ENCODE measurements at places on chromosomes 7 and 10.
A peak's percentile ranks its signal among the peaks of the same experiment; 100 is the strongest.

GRCh38 chr7:150379441-150380379, 580 bp downstream of the ZNF775 start:
- DNase-seq = peak; percentile 32

DNA sequence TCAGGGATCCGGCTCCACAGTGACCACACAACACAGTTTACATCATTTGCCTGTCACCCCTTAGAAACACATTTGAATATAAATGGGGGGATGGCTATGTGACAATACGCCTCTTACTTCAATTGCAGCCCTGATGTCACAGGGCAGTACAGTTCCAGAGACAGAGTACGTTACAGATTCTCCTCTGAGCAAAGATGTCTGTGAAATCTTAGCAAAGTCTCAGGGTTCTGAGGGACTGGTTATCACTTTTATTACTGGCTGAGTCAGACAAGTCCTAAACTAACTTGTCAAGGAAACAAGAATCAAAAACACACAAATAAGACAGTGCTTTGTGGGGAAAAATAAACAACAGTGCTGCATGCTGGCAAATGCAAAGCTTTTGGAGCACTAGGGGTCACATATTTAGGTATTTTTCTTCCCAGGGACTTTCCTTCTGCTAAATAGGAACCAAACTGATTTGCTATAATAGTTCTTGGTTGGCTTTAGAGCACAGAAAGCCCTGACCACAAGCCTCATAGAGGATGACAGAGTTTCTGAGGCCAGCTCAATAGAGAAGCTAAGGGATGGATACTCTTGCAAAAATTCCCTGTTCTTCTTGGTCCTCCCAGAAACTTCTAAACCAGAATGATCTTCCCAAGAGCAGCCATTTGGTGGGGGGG, 501.6 kb downstream of the GRID1 start:
- DNase-seq = no peak

DNA sequence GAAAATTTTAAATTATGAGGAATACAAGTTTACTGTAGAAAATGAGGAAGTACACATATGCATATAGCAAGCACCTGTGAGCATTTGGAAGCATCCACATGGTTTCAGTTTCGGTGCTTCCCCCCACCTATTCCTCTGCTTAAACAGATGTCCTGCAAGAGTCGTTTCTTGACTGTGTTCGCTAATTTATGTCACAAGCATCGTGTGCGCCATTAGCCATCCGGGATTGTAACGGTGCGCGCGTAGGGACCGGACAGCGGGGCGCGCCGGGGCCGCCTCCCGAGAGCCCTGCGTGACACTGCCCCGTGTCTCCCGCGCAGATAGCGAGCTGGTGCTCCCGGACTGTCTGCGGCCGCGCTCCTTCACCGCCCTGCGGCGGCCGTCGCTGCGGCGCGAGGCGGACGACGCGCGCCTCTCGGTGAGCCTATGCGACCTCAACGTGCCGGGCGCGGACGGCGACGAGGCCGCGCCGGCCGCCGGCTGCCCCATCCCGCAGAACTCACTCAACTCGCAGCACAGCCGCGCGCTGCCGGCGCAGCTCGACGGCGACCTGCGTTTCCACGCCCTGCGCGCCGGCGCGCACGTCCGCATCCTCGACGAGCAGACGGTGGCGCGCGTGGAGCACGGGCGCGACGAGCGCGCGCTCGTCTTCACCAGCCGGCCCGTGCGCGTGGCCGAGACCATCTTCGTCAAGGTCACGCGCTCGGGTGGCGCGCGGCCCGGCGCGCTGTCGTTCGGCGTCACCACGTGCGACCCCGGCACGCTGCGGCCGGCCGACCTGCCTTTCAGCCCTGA, 90.9 kb downstream of the NEURL1 start:
- DNase-seq = no peak

DNA sequence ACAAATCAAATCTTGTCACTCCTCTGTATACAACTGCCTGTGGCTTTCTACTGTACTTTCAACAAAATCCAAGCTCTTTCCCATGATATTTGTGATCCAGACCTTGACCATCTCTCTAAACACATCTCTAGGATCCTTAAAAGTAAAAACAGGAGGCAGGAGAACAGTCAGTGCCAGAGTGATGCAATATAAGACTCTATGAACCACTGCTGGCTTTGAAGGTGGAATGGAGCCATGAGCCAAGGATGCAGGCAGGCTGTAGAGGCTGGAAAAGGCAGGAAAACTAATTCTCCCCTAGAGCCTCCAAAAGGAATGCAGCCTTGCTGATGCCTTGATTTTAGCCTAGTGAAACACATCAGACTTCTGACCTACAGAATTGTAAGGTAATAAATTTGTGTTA, 45.5 kb upstream of the LRRN3 start:
- peak; percentile 10 for DNase-seq

- peak; percentile 77 for DNase-seq
These were observed 739 bp upstream of the MEST start for GRCh38 chr7:130490888-130491804.

- DNase-seq = no peak
These were observed 53.5 kb upstream of the PARD3 start for GRCh38 chr10:34868589-34868988.

DNA sequence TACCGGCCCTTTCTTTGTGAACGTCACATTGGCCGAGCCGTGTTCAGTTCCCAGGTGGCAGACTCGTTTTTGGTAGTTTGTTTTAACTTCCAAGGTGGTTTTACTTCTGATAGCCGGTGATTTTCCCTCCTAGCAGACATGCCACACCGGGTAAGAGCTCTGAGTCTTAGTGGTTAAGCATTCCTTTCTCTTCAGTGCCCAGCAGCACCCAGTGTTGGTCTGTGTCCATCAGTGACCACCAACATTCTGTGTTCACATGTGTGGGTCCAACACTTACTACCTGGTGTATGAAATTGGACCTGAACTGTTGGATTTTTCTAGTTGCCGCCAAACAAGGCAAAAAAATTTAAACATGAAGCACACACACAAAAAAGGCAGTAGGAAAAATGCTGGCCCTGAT, 9.9 kb upstream of the CSGALNACT2 start:
- no peak for DNase-seq

- peak; percentile 53 for DNase-seq
These were observed 2.6 kb downstream of the LUC7L2 start for GRCh38 chr7:139362302-139362701.

DNA sequence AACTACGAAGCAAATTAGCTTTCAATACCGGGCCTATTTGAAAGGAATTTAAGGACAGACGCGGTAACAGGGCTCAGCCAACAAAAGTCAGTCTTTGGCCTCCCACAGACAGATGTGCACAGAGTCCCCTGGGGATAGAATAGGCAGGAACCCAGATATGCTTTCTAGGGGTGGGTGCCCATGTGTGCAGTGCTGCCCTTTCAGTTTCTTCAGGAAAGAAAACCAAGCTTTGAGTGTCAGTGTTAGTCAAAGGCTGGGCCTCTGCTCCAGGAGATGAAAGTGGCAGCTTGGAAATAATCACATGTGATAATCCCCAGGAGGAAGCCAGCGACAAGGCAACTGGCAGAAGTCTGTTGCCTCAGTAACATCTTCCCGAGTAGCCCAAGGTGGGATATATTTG, 43.8 kb upstream of the CSTF2T start:
- peak; percentile 49 for DNase-seq

DNA sequence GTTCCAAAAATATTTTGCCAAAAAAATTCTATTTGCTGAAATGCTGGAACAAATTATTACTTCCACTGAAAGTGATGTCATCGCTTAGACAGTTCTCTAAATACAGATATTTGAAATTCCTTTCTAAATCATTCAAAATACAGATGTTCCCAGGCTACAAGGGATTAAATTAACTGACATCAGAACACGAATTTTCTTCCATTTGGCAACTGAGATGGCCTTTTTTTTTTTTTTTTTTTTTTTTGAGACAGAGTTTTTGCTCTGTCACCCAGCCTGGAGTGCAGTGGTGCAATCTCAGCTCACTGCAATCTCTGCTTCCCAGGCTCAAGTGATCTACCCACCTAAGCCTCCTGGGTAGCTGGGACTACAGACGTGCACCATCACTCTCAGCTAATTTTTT, 57.0 kb downstream of the P4HA1 start:
- no peak for DNase-seq

DNA sequence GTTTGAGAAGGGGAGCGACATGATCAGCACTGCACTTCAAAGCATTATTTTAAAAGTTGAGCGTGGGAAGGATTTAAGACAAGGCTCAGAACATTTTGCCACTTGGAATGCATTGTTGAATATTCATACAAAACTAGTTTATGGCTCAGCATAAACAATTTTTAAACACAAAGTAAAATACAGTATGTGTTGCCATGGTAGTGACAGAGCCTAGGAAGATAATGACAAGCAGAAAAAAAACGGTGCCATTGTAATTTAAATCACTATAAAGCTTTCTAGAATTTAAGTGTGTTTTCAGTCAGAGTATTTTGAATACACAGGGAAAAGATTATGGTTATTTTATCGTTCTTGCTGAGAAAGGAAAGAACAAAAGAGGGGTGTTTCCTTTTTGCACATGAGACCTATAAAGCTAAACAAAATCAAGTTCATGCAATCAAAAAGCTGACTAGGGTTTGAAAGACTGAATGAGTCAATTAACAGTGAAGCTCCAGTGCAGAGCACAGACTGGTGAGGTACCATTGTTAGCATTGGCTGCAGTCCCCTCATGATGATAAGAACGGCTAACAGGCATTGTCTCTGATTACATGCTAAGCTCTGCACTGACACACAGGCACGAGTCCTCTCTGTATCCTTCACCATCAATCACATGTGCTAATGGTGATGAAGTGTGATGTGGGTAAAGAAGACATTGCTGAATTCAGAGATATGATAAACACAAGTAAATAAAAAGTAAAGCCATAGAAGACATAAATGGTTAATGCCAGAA, 181.9 kb upstream of the VSTM2A start:
- no peak for DNase-seq

DNA sequence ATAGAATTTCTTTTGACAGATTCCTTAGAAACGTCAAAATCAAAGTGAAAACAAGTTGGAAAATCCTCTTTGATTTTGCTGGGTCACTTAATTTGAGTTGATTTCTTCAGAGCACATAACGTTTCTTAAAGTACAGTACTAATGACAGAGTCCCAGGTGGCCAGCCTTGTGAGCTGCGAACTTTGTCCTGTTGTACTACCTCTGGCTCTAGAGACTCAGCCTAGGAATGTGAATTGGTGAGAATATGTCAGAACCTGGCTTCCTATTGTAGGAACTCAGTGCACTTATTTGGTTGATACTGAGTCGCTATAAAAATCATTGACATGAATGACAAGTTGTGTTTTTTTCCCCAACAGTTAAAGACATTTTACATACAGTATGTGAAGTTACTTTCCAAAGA, 20.2 kb downstream of the SDK1 start:
- DNase-seq = no peak

GRCh38 chr10:61076572-61077114, 132.7 kb upstream of the RHOBTB1 start:
- DNase-seq = no peak

- DNase-seq = no peak
These were observed 94.5 kb downstream of the ETV1 start for GRCh38 chr7:13894954-13895353.

- DNase-seq = no peak
These were observed 175.8 kb downstream of the TRIL start for GRCh38 chr7:28782362-28782761.

DNA sequence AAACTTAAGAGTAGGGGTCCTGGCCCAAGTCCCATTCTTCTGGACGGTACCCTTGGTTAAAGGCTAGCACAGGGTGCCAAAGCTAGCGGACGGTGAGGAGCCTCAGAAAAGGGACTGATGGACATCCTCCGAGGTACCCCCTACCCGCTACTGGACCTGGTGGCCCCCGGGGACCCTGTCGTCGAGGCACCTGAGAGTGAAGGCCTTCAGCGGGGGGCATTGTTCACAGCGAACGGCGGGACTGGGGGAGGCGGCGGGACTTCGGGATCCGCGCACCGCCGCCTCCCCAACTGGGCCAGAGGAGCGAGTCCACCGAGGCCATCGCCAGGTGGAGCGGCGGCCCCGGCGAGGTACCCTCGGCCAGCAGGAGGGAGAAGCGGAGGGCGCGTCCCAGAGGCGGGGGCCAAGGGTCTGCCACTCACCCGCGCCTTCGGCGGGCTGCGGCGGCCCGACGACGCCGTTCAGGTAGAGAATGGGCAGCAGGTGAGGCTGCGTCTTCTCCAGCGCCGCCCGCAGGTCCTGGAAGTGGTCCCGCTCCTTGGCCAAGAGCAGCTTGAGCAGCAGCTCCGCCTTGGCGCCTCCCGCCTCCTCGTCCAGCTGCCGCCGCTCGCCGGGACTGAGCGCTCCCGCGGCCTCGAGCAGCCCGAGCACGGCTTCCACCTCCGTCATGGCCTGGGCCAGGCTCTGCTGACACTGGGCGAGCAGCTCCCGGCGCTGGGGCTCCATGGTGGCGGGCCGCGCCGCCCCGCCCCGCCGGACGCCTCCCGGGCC, 575 bp downstream of the DLG5 start:
- peak; percentile 72 for DNase-seq

GRCh38 chr7:137696988-137697387, 149.8 kb downstream of the DGKI start:
- DNase-seq = no peak

DNA sequence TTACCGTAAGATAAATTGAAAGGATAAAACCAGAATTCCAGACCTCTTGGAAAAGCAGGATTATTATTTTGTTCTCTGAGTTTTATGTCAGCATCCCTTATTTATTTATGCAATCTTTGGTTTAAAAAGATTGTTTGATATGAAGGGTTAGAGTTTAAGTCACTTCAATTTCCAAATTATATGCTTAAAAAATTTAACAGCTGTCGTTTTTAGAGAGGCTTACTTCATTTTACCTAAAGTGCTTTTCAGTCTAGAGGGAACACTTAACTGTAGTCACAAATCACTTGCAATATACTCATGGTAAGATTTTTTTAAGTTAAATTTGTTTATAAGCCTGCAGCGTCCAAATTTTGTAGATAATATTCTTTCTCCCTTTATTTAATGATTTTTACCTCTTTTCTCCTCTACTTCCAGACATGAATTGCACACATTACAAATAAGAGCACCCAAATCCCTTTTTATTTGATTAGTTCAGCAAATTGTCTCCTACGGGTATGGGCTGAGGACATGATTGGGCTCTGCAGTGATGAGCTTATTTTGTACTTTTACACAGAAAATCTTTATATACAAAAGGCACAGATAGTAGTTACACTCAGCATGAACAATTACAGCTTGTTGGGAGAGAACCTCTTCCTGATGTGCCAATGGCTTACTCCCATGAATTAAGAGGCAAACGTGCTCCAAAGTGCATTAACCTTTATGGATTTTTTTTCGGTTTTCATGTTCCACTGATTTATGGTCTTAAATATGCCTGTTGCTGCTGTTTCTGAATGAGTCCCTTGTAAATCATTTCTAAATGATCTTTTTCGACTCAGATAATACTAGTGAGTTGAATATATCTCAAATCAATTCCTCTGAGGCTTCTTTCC, 319.3 kb upstream of the LRGUK start:
- no peak for DNase-seq

GRCh38 chr10:7133958-7134357, 276.9 kb downstream of the SFMBT2 start:
- DNase-seq = no peak

- DNase-seq = peak; percentile 71
These were observed 73.9 kb upstream of the LEP start for GRCh38 chr7:128167042-128167701.

GRCh38 chr7:107384025-107384424, 85.8 kb upstream of the GPR22 start:
- no peak for DNase-seq

All from neural progenitor cell (in vitro differentiated cells).